Effector memory CD8-positive, alpha-beta T cell (primary cell): ENCODE measurements at places on chromosomes 7 and 10.

- no peak for DNase-seq
Observed at GRCh38 chr7:151060113-151060415, 675 bp downstream of the SLC4A2 start.

- no peak for DNase-seq
Observed at GRCh38 chr10:132942101-132943057, at the start of gene CFAP46. TSS of gene CFAP46 (minus strand) at chr10:132942570. CDS start at chr10:132942484, 86 bp downstream.

GRCh38 chr10:104139221-104139620, 17.2 kb downstream of the SFR1 start:
- DNase-seq, result no peak

DNA sequence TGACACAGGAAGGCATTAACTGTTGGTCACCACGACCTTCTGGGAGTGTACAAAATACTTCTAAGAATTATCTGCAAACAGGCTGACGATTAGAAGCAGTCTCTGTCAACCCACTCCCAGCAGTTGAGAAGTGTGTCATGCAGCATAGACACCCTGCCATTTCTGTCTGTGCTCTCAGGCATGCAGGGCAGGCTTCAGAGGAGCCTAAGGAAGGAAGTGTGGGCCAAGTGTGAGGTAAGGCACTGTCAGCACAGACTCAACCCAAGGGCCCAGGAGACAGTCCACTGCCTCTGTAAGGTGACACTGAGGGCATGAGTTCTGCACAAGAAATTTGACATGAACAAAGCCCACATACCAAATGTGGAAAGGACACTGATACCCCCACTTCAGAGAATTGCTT, 109.0 kb upstream of the VIPR2 start:
- DNase-seq, result peak; percentile 16

DNA sequence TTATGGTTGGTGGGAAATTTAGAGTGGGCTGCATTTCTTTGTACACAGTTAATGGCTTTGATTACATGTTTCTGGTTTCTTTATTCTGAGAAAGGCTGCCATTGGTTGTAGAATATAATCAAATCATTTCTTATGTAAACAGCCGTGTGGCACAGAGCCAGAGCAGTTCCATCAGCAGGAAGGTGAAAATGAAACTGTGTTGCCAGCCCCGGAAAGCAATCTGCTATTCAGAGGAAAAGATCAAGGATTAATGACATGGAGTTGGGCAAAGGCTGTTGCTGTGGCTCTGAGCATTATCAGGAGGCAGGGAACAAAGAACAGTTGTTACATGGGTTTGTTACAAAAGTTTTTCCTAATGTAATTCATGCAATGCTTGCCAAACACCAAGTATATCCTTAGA, 74.2 kb upstream of the ZNF716 start:
- DNase-seq, result no peak

DNA sequence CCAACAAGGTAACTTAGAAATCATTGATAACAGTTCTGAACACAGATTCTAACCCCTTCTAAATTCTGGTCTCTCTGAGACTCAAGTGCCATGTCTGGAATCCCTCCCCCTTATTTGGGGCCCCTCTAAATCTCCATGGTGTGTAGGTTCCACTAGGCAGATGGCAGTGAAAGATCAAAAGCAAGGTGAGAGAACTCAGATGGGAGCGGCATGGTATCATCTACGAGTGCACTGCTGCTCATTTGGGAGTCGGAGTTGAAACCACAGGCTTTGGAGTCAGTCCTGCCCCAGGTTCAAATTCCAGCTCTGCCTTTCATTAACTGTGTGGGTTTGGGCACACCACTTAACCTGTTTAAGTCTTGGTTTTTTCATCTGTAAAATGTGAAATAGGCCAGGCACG, 72.6 kb downstream of the MTURN start:
- DNase-seq, result no peak

DNA sequence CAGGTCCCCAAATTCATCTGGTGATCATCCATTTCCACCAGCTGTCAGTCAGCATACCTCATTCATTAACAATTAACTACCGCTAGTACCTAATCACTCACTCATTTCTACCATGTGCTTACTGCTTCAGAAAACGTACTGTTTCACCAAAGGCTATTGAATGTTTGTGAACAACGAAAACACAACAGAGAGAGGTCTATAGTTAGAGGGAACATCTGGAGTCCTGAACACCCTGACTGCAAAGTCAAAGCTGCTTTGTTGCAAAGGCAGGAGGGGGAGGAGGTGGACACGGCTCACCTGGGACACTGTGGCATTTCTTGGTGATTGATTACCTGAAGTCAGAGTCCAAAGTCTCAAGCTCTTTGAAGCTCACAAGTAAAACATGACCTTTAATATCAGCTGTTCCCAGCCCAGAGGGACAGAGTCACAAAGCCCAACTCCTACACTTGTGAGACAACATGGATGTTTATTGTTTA, 342.3 kb upstream of the ADARB2 start:
- no peak for DNase-seq

DNA sequence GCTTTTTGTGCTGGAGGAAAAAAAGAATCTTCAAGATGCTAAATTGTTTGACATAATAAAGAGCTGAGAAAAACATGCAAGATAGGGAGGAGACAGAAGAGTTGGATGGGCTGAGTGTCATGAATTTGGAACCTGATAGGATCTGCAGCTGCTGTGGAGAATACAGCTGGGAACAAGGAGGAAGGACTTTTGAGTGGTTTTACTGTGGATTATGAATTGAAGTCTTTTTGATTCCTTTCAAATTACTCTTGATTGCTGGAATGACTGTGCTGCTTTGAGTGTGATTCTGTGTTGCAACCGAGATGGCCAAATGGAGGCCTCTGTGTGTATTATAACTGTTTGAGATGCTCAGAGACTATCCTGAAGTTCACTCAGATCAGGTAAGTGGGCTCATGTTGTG, 4.0 kb downstream of the EFCAB10 start:
- DNase-seq, result no peak

- no peak for DNase-seq
Observed at GRCh38 chr10:103657061-103657591, 163.6 kb downstream of the NEURL1 start.

DNA sequence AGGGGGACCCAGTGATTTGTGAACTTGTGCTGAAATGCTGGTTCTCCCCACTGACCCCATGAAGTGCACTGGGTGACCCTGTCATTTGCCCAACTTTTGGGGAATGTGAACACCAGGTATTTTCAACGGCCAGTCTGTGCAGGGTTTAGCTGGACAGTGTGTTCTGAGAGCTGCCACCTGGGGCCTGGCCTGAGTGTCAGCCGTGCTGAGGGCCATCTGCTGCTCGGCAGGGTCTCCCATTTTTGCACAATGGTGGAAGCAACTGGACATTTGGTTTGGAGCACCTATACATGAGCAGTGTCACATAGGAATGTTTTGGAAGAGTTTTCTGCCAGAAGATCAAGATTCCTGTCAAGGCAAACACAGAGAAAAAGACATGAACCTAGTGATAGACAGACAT, 5.2 kb downstream of the CHN2 start:
- no peak for DNase-seq

- no peak for DNase-seq
Observed at GRCh38 chr10:61609701-61610100, 53.0 kb upstream of the CABCOCO1 start.

GRCh38 chr10:67669978-67670377, 26.0 kb downstream of the CTNNA3 start:
- no peak for DNase-seq

DNA sequence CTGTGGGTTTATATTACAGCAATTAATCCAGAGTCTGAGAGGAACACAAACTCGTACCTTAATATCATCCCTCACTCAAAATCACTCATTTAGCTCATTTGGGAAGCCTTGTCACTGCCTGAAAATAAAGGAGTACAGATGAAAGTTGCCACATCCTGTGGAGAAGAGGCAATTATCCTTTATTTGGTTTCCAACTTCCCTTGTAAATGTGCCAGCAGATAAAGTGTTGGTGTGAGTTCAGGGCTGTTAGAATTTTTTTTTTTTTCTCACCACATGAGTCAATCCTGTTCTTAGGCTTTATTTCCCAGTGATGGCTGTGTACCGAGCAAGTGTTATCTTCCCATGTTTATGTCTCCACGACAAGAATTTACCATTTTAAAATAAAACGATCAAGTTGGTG, 99.0 kb upstream of the SMIM30 start:
- DNase-seq, result no peak

DNA sequence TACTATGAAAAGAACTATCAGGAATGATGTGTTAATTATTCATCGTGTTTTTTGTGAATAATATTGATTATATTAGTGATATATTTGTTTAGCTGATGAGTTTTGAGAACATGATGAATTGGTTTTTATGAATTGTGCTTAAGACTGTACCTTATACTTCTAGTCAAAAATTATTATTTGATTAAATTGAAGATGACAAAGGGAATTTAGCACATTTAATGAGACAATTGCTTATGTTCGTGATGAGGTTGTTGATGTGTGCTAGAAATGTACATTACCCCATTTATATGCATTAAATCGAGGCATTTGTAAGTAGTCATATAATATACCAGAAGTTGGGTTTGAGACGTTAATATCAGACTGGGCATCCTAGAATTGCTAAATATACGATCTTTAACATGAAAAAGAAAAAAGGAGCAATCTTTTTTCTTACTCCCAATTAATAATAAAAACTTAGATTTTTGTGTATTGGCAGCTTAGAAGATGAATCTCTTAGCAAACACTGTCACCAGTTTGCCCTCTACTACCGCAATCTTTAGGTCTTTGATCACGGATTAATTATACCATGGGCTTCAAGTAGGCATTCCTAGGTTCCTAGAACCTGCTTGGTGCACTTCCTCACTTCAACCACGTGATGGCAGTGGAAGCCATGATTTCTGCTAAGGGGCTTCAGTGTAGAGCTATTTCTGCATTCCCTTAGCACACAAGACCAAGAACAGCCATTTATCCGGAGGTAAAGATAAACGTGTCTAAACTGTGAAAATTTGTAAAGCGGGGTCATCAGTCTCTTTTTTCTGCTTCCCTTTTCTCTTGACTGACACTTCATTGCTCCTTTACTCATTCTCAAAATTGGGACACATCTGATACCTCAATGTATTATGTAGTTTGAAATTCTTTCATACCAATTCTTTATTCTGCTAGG, 1.6 kb downstream of the KLHDC10 start:
- DNase-seq, result peak; percentile 59

DNA sequence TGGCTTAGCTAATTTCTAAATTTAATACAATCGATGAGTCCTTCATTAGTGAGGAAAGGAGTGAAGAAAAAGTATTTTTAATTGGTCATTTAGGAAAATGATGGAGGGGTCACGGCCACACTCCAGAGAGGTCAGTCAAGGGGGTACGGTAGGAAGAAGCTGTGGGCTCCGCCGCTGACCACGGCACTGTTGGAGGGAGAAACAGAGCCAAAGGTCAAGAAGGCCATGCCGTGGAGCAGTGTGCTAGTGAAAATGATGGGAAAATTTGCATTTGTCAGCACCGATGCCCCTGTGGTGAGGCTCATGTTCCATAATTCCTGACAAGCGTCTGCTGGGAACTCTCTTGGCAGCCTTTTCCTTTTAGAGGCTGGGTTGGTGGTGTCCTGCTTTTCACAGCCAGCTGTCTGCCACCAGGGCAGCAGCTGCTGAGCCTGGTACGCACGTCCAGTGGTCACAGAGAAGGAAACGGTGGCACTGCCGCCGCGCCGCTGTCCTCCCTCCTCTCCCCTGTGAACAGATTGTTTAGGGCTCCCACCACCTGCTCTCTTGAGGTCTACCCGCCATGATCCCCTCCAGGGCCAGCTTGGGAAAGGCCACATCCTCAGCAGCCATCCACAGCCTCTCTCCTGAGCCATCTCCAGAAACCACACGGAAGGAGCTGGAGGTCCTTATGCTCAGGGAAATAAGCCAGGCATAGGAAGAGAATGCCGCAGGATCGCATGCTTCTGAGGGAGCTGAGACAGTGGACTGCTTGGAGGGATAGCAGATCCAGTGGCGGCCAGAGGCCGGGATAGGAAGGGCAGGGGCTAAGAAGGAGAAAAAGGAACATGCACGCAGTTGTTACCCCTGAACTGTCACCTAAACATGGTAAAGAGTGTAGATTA, 263.7 kb upstream of the PPP2R2D start:
- no peak for DNase-seq

DNA sequence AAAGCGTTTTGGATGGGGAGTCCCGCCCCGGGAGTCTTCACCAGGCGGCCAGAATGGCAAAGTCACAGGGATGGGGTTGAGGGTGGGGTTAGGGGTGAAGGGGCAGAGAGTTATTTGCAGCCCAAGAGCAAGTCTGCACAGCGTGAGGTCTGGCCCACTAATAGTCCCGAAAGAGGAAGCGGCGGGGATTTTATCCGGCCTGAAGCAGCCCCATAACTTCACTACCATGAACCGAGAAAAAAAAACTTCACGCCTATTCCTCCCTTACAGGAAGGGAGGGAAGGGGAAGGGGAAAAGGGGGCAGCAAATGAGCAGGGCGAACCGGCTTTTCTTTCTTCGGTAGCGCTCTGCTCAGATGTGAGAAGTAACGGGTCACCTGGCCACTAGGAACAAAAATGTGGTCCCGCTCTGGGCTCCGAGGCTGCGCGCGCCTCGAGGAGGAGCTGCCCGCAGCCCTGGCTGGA, 712 bp downstream of the ITPRIP start:
- no peak for DNase-seq

- no peak for DNase-seq
Observed at GRCh38 chr7:143063741-143064140, 11.6 kb downstream of the OR6V1 start.

- DNase-seq, result no peak
Observed at GRCh38 chr7:231030-231857, 38.9 kb downstream of the FAM20C start.

DNA sequence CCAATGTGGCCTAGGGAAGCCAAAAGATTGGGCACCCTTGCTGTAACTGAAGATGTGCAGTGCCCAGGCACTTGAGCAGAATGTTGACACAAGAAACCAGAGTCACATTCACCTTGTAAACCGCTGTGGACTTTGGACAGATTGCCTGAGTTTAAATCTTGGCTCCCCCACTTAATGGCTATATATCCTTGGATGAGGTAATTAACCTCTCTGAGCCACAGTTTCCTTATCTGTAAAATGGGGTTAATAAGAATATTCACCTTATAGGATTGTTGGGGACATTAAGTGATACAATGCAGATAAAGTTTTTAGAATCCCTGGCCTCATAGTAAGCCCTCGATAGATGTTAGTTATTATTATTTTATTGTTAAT, 331.0 kb downstream of the LRMDA start:
- DNase-seq, result no peak

DNA sequence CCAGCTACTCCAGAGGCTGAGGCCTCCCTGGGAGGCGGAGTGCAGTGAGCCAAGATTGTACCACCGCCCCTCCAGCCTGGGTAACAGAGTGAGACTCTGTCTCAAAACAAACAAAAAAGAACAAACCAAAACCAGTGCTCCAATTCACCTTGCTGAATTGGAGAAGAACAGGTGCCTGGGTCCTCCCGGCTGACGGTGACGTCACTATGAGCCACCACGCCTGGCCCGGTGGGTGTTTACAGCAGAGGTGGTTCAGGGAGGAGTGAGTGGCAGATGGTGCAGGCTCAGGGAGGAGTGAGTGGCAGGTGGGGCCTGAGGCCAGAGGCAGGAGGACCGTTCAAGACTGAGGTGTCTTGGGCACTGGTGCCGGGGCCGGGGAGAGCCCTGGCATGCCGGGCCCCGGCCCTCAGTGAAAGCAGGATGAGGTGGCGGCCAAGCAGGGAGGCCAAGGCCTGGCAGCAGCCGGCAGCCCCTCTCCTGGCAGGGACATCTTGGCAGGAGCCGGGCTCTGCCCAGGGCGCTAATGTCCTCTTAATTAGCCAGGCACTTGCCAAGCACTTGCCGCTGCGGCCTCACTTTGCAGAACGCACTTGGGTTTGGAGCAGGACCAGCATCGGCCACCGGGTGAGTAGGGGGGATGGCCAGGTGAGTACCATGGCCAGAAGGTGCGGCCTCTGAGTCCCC, 162.8 kb upstream of the TNRC18 start:
- no peak for DNase-seq

GRCh38 chr10:103854265-103854685, 1.1 kb downstream of the SH3PXD2A start:
- no peak for DNase-seq
